ENCODE measurements at places on chromosomes 6 and 20.

- no peak for DNase-seq
Measured at GRCh38 chr6:35014341-35014740, 125.3 kb downstream of the ANKS1A start.

DNA sequence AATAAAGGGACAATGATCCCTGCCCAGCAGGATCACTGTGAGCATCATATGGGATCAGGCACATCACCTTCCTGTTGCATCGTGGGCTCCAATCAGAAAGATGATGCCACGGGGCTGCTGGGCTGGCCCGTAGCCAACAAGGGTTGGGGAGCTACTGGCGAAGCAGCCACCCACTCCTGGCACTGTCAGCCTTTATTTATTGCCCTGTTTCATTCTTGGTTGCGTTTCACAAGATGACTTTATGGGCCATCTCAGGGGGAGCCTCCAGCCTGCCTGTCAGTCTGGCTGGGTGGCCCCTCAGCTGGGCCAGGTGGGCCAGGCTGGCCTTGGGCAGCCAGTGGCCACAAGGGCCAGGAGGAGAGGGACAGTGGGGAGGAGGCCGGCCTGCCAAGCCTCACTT lies 17.3 kb downstream of the VSTM2L start:
- DNase-seq = no peak

- DNase-seq = no peak
Measured at GRCh38 chr6:168162366-168162765, 83.4 kb upstream of the FRMD1 start.

DNA sequence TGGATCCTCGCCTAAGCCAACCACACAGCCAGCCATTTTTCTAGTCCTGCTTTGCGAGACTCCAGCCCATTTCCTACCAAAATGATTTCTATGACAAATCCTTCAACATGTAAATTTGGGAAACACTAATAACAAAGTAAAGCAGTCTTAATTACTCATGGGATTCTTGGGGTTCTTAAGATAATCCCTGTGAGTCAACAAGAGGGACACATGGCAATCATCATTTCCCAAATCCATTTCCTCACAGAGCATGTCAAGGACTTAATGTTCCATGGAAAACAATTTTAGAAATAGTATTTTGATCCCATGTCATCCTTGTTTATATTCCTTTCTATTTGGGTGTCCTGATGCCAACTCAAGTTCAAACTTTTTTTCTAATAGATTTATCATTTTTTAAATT lies 322.7 kb upstream of the NOX3 start:
- DNase-seq = no peak

DNA sequence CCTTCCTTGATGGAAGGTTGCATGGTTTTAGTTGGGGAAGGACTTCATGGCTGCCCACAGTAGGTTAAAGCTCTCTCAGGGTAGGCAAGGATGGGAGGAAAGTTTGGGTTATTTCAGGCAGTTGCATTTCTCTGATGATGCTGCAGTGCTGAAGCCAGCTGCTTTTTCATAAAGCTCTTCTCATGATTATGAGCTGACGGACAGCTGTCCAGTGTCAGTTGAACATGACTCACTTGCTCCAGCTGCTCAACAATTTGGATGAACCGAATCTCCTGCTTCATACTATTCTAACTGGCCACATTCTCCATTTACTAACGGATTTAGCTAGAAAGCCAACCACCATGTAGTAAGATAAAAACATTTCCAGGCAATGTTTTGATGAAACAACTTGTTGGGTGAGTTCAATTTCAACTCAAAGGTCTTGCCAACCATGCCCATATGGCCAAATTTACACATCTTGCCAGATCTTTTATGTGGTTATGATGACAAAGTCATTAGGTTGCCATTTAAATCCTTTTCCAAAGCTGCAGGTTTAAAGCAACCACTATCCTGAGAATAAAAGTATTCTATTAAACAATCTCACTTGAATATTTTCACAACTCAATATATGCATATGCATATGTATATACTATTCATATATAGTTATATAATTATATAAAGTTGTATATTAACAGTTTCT lies 125.9 kb downstream of the HS3ST5 start:
- DNase-seq = no peak

DNA sequence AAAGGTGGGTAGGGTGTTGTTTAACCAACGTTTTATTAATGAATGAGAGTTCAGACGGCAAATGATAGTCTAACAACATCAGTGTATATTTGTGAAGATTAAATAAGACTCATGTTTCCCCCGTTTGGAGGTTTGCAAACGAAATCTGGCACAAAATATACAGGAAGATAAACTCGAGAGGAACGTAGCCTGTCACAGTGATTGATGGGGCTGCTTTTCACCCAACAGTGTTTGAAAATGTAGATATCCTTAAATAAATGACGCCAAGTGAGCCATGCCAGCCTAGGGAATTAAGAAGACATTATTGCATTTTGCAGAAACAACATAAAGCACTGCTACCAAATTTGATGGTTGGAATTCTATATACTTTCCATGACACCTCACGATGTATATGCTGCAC lies 696.5 kb upstream of the FLRT3 start:
- DNase-seq = no peak

DNA sequence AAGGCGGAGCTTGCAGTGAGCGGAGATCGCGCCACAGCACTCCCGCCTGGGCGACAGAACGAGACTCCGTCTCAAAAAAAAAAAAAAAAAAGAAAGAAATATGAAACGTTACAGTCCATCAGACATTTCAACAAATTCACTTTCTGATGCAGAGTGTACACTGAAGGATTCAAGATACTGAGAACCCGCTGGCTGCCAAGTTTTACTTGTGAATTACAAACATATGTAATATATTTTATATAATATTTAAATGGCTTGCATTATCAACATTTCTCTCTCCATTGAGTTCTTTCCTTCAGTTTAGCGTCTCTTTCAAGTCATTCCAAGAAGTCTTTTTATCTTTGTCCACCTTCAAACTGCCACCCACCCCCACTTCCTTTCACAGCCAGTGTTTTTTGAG lies 240.9 kb upstream of the RNF217 start:
- no peak for DNase-seq

DNA sequence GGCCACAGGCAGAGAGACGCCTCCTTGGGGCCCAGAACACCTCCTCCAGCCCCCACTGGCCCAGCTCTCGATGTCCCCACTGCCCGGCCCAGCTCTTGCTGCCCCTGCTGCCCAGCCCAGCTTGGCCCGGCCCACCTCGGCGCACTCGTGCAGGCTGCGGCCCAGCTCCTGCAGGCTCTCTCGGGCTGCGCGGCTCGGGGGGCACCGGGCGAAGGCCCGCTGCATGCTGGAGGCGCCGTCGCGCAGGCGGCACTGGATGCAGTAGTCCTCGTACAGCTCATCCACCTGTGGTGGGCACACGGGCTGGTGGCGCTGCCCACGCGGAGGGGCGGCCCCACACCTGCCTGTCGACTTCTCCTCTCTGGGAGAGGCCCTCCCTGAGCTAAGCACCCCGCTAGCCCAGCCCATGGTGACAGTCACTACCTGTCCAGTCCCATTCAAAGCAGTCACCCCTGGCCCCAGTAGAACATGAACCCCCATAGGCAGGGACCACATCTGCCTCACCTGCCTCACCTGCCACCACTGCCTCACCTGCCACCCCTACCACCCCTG lies 81.8 kb downstream of the RIPOR3 start:
- DNase-seq = no peak

All from stimulated activated CD4-positive, alpha-beta T cell treated with anti-CD3 and anti-CD28 coated beads, Interleukin-15, amount 100 ng/mL, for 1 hour (primary cell).